NCI-H82 (cell line): ENCODE measurements at places on chromosomes 5 and 9.

GRCh38 chr9:129988607-129989361 lies 54.2 kb downstream of the FNBP1 start:
- DNase-seq = no peak

DNA sequence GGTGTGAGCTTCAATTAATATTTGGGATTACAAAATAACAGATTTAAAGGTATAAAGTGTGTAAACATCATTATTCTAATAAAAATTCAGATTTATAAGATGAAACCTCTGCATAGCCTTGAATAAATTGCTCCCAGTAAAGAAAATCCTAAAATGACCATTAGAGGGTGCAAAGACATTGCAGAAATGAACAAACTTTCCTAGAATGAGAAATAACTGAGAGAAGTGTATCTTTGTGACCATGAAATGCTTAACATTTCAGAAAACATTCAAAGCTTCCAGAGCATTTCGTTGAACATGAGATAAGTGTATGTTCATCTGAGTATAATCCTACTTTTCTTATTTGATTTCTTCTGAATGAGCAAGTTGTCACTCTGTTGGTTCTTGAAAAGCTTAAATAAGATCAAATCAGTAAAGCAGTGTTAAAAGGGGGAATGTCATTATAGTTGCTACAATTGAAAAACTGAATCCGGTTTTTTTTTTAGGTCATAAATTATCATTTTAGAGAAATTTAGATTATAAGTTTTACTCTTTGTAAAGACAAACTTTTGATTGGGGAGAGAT lies 24.7 kb upstream of the NUDT12 start:
- DNase-seq = peak; percentile 66

DNA sequence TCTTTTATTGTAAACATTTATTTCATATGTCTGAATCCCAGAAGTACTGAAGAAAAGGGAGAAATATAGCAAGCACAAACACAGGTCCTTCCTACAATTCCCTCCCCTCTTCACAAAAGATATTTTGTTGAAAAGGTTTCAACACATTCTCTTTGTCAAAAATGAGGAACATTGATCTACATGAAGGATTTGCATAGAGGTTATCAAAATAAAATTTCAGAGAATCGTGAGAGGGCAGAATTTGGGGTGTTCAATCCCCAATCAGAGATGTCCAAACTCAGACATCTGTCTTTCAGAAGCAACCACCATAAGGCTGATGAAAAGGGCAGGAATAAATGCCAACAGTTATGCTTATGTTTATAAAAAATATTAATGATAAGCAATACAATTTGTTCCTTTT lies 69.2 kb downstream of the MARCHF3 start:
- no peak for DNase-seq

DNA sequence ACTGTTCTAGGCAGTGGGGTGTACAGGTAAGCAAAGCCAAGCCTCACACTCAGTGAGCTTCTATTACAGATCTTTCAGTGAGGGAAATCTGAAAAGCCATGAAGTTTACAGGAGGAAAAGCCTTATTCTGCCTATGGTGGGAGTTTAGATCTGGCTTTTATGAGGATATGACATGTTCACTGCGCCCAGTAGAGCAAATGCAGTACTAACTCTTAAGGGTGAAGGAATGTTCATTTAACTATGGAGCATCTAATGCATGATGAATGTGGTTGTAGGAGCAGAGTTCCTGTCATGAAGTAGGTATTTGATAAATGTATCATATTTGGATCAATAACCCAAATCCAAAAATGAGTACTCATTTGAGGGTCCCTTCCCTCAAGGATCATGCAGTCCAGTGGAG lies 230.2 kb upstream of the PAPPA start:
- no peak for DNase-seq

DNA sequence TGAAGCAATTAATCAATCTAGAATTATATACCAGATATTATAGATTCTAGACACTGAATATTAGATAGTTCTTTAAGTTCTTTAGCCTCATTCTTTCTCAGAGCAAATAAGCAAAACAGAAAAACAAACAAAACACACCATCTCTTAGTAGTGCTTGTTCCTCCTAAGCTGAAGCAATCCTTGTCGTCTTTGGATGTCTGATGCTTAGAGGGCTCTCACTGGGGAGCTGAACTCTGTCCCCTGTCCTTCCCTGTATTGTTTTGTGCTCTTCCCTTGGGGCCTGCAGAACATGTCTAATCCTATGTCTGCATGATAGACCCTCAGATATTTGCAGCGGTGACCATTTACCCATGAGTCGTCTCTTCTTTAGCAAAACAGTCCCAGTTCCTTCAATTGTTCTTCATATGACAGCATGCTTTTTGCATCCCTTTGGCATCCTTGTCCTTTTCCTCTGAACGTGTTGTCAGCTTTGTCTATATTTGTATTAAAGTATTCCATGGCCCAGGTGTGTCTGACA lies 114.3 kb downstream of the ARHGEF28 start:
- no peak for DNase-seq

- DNase-seq = no peak
Observed at GRCh38 chr9:34463901-34464232, 5.3 kb downstream of the DNAI1 start.

DNA sequence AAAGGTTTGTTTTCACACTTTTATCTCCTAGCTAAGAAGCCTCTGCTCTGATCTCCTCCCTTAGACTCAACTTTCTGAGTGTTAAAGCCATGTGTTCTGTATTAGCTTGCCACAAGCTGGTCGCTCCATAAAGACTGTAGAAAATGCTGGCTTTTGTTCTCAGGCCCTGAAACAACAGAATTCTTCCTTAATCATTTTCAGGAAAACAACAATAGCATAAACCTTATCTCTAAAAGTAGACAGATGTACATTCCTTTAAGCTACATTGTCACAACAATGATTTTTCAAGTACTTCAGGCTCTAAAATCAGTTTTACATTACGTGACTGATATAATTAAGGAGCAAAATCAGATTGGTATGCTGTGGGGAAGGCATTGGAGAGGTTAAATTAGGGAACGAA lies 41.9 kb downstream of the VCAN start:
- no peak for DNase-seq

- DNase-seq = no peak
Observed at GRCh38 chr5:157520911-157521703, 54.5 kb downstream of the ADAM19 start.

DNA sequence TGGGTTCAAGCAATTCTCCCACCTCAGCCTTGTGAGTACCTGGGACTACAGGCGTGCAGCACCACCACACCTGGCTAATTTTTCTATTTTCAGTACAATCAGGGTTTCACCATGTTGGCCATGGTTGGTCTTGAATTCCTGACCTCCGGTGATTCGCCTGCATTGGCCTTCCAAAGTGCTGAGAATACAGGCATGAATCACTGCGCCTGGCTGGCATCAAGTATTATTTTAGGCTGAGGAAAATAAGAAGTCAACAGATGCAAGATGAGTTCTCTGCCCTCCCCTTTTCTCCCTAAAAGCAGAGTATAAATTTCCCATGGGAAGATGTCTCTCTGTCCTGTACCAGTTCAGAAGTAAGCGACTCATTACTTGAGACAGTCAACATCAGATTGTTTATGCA lies 71.5 kb downstream of the ELAVL2 start:
- no peak for DNase-seq

DNA sequence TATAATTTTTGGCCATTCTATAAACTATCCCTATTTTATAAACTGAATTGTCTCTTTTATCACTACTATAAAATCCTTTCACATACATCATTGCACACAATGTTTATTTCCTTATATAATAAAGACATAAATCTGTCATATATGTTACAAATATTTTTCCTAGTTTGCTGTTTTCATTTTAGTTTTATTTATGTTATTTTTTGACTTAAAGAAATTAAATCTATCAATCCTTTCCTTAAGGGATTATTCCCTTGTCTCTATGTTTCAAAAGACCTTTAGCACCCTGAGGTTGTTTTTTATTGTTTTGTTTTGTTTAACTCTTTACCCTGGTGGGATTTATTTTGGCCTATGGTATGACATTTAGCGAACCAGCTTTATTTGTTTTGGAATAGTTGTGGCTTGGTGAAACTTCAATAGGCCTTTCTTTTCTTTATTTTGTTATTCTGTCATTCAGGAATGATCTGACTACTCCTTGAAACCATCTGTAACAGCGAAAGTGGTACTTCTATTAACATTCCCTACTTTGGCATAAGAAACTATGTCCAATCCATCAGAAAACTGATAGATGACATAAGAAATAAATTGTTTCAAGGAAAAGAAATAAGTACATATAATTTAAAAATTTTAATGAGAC lies 125.9 kb downstream of the CEP120 start:
- no peak for DNase-seq

DNA sequence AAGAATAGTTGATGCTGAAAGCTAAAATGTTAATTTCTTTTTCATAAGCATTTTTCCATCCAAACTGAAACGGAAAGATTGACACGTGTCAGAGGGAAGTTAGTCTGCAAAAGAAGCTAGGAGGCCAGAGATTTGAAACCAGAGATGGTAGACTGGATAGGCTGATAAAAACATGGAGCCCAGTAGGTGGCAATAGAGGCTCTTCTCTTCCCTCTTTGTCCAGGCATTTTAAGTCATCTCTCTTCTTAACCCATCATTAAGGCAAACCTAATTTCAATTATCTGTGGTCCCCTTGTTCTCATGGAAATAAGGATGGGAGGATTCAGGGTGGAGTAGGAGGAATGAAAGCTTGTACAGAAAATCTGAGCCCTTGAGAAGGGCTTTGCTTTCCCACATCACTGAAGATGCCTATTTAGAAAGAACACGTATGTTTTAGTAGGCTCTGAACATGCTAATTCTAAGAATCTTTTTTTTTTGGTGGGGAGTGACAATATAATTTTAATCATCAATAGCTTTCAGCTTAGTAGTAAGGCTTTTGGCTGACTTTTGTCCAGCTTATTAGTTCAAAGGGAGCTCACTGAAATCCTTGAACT lies 66.6 kb downstream of the ZNF474 start:
- peak; percentile 69 for DNase-seq
